Fibroblast of lung (primary cell): ENCODE measurements at places on chromosomes 7 and 10. TPM values are rescaled to one million over a fixed set of nuclear protein-coding genes. Genes with fewer than 3 reads are reported as not detected.
A peak's percentile ranks its signal among the peaks of the same experiment; 100 is the strongest.

DNA sequence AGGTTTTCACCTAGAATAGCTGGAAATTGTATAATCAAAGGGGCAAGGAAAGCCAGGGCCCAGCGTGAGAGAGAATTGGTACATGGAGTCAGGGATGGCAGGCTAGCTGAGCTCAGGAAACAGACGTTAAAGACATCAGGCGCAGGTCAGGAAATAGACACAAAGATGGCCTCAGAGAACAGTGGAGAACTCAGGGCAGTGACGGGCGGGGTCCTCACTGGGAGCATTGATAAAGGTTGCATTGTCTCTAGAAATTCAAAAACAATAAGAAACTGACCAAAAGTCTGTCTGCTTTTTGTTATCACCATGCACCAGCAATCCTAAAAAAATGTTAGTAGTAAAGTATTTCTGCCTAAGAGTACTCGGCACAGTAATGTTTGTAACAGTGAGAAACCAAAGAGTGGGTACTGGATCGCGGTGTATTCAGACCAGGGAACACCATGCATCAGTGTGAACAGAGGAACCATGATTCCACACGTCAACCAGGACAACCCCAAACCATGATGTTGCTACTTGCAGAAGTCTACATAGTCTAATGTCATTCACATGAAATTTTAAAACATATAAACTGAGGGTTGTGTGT, 81.9 kb upstream of the AUTS2 start:
- no peak for DNase-seq
- no peaks in the 10 kb centered on the region for H3K4me1 ChIP-seq

The SRRM3 gene
- 1.0 and 1.7 TPM in 2 replicates for total RNA-seq

DNA sequence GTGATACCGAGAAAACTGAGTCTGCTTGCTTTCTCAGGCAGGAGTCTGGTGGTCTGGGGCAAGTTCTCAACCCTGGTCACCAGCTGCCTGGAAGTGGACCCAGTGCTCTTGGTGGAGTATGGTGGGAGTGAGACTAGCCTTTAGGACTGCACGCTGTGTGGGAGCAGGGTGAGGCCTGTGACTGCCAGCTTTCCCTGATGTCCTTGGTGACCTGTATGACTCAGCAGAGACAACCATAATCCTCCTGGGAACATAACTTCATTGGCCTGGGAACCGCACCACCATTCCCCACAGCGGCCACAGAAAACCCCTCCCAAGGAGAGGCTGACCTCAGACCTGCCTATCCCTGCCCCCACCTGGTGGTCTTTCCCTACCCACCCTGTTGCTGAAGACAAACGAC, 139.5 kb upstream of the CHRM2 start:
- no peak for DNase-seq
- H3K27me3 ChIP-seq = no peaks in the 10 kb centered on the region
- H3K4me1 ChIP-seq = no peaks in the 10 kb centered on the region
- H3K27ac ChIP-seq = no peak overlapping the region
- no peak overlapping the region for H3K4me3 ChIP-seq

The GRID2IP gene
- not detected in 2 replicates for total RNA-seq

GRCh38 chr10:69303632-69304051, 25.3 kb downstream of the HK1 start:
- H3K27me3 ChIP-seq = no peaks in the 10 kb centered on the region
- peak; percentile 34 for DNase-seq
- H3K4me3 ChIP-seq = no peak overlapping the region
- no peaks in the 10 kb centered on the region for H3K36me3 ChIP-seq

DNA sequence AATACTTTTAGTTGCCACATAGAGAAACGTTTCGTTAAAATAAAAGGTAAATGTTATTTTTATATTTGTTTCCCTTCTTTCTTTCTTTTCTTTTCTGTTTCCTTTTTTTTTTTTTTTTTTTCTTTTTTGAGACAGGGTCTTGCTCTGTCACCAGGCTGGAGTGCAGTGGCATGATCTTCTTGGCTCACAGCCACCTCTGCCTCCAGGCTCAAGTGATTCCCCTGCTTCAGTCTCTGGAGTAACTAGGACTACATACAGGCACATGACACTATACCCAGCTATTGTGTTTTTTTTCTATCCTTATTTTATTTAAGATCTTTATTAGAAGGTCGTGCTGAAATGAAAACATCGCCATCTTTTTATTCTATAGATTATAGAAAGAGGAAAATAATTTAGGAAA, 661.8 kb upstream of the MBL2 start:
- H3K4me3 ChIP-seq = no peak overlapping the region
- H3K27ac ChIP-seq = no peak overlapping the region
- no peak for DNase-seq
- H3K36me3 ChIP-seq = no peaks in the 10 kb centered on the region

The ZPBP gene
- not detected in 2 replicates for total RNA-seq

The SPAM1 gene
- not detected in 2 replicates for total RNA-seq

The PLAC9 gene
- total RNA-seq = 15.7 and 16.7 TPM in 2 replicates

GRCh38 chr7:120615703-120616102, 242.2 kb downstream of the TSPAN12 start:
- no peak overlapping the region for H3K27ac ChIP-seq
- H3K36me3 ChIP-seq = no peaks in the 10 kb centered on the region
- no peak overlapping the region for H3K4me3 ChIP-seq
- no peaks in the 10 kb centered on the region for H3K4me1 ChIP-seq

The THSD7A gene
- total RNA-seq = under 0.01 and 0.83 TPM in 2 replicates

DNA sequence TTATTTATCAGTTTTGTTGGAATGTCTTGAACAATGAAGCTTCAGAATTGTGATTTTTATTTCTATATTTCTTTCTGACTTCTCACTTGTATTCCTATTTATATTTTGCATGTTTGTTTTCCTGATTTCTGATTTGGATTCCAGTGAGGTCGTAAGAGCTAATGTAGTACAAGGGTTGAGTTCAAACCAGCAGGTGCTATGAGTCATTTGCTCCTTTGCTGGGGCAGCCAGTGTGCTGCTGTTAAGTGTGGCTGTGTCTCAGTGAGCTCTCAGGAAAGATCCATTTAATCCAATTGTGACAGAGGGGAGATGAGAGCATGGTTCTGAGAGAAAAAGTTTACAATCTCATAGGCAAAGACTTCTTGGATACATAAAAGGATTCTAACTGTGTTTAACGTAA, 48.6 kb downstream of the MCU start:
- peaks cover 5% of the 10 kb centered on the region for H3K4me1 ChIP-seq
- H3K36me3 ChIP-seq = no peaks in the 10 kb centered on the region

The SLC39A12 gene
- total RNA-seq = not detected in 2 replicates

DNA sequence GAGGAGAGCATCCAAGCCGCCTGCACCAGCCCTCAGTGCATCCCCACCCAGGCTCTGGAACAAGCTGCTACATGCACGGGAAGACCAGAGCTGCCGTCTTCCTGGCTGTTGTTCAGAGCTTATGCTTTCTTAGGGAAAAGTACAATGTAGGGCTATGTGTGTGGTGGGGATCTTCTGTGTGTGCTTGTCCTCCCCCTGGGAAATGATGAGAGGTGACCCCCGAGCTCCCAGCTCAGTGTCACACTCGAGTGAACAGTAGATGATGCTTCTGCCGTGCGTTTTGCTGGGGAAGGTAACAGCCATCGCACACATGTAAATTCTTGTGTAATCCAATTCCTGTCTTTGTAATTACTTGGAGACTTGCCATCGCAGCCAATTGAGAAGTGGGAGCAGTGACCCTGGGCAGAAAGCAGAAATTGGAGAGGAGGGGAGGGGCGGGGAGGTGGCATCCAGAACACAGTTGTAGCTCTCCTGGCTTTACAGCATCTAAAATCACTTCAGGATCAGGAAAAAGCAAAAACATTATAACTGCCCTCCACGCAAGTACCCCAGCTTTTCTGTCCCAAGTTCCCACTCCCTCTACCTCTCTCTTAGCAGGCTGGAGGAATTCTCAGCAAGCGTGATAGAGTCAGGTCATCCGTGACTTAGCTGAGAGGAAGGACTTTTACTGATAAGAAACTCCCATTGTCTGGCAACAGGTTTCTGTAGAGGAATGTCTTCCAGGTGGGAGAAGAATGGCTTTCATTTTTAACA, 149.6 kb downstream of the TCF7L2 start:
- no peak overlapping the region for H3K4me3 ChIP-seq
- no peaks in the 10 kb centered on the region for H3K36me3 ChIP-seq
- H3K27ac ChIP-seq = no peak overlapping the region
- peak; percentile 55 for DNase-seq
- no peaks in the 10 kb centered on the region for H3K27me3 ChIP-seq
- H3K4me1 ChIP-seq = peaks cover 7% of the 10 kb centered on the region

DNA sequence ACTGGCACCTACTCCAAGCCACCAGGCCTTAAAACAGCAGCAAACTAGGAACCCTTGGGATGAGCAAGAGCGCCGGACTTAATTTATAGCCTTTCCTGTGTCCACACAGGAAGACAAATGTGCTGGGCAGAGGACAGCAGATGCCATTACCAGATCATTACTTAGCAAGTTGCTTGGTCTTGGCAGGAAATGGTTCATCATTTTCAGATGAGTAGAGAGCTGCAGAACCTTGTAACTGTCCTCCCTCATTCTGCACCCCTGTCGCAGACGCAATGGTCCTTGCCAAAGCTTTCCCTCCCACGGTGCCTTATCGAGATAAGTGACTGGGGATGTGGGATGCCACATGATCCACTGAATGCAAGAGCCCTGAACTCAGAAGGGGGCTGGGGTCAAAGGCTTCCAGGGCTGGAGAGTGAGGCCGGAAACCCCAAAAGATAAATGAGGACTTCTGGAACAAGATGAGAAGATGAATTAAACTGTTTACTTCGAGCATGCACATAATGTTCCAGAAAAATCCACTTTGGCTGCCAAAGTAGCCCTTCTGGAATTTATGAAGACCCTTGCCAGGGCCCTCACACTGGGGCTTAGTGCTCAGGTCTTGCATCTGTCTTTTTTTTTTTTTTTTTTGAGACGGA, 145.6 kb upstream of the ZNF32 start:
- H3K4me3 ChIP-seq = no peak overlapping the region
- DNase-seq = peak; percentile 81
- no peaks in the 10 kb centered on the region for H3K36me3 ChIP-seq
- H3K27me3 ChIP-seq = peaks cover under 1% of the 10 kb centered on the region
- H3K4me1 ChIP-seq = peaks cover 3% of the 10 kb centered on the region
- H3K27ac ChIP-seq = no peak overlapping the region

The TASOR2 gene
- total RNA-seq = 77.9 and 85.3 TPM in 2 replicates
